ENCODE measurements at places on chromosomes 5 and 9. TPM values are rescaled to one million over a fixed set of nuclear protein-coding genes. Genes with fewer than 3 reads are reported as not detected.

- no peaks in the 10 kb centered on the region for H3K27me3 ChIP-seq
- H3K27ac ChIP-seq, result no peak overlapping the region
- peaks cover 2% of the 10 kb centered on the region for H3K36me3 ChIP-seq
- no peak overlapping the region for H3K4me3 ChIP-seq
- DNase-seq, result no peak
These were observed 51.7 kb downstream of the EXOSC2 start for GRCh38 chr9:130745210-130745800.

The TAF11L8 gene
- not detected for total RNA-seq

GRCh38 chr5:129172580-129172979, 78.0 kb downstream of the ISOC1 start:
- no peaks in the 10 kb centered on the region for H3K36me3 ChIP-seq
- H3K27me3 ChIP-seq, result no peaks in the 10 kb centered on the region

The GPR150 gene
- total RNA-seq, result 0.28 TPM

DNA sequence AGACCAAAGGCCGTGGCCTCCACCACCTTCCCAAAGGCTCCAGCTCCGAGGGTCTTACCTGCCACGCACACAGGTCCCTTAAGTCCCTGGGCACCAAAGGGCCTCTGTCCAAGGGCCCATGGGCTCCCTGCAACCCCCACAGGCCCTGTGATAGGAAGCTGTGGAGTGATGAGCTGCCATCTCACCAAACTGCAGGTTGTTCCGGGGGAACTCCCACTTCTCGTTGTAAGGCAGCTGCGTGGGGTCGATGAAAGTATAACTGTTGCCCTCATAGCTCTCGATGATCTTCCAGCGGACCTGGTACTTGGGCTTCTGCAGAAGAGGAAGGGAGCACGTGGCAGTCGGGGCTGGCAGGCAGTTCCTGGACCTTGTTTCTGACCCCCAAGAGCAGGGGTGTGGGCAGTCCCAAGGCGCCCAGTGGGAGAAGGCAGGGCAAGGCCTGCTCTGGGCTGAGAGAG, 24.8 kb downstream of the CSF1R start:
- peaks cover 24% of the 10 kb centered on the region for H3K4me1 ChIP-seq
- H3K27ac ChIP-seq, result no peak overlapping the region
- H3K4me3 ChIP-seq, result no peak overlapping the region
- DNase-seq, result no peak

DNA sequence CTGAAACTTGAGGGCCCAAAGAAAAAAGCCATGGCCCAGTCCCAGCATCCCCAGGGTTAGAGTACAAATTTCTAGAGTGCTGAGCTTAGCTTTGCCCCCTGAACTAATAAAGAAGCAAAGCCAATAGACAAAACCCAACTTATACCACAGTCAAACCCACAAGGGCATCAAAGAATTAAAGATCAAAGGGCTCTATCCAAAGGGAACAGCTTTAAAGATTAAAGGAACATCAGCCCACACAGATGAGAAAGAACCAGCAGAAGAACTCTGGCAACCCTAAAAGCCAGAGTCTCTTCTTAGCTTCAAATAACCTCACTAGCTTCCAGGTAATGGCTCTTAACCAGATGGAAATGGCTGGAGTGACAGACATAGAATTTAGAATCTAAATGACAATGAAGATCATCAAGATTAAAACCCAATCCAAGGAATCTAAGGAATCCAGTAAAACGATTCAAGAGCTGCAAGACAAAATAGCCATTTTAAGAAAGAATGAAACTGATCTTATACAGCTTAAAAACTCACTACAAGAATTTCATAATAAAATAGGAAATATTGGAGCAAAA, 93.9 kb downstream of the YIPF5 start:
- no peak for DNase-seq
- H3K4me1 ChIP-seq, result no peaks in the 10 kb centered on the region
- H3K36me3 ChIP-seq, result no peaks in the 10 kb centered on the region
- no peak overlapping the region for H3K4me3 ChIP-seq

The PRUNE2 gene
- total RNA-seq, result 1.3 TPM

DNA sequence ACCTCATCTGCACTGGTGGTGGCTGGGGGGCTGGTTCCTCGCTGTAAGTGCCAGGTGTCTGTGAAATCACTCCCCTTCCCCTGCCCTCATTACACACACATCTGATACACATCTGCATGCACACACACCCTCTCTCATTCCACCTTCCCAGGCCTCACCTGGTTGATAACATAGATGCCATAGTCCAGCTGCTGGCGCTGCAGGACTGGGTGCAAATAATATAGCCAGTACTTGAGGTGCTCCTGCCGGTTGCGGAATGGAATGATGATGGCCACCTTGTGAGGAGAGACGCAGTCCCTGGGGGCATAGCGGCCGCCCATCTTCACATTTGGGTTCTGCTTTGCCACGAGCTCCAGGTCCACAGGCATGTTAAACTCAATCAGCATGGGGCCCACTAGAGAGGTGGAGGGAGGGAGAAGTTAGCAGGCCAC, 32.1 kb downstream of the B4GALT1 start:
- DNase-seq, result no peak
- peaks cover 67% of the 10 kb centered on the region for H3K4me1 ChIP-seq
- H3K27ac ChIP-seq, result no peak overlapping the region
- peaks cover 18% of the 10 kb centered on the region for H3K36me3 ChIP-seq

DNA sequence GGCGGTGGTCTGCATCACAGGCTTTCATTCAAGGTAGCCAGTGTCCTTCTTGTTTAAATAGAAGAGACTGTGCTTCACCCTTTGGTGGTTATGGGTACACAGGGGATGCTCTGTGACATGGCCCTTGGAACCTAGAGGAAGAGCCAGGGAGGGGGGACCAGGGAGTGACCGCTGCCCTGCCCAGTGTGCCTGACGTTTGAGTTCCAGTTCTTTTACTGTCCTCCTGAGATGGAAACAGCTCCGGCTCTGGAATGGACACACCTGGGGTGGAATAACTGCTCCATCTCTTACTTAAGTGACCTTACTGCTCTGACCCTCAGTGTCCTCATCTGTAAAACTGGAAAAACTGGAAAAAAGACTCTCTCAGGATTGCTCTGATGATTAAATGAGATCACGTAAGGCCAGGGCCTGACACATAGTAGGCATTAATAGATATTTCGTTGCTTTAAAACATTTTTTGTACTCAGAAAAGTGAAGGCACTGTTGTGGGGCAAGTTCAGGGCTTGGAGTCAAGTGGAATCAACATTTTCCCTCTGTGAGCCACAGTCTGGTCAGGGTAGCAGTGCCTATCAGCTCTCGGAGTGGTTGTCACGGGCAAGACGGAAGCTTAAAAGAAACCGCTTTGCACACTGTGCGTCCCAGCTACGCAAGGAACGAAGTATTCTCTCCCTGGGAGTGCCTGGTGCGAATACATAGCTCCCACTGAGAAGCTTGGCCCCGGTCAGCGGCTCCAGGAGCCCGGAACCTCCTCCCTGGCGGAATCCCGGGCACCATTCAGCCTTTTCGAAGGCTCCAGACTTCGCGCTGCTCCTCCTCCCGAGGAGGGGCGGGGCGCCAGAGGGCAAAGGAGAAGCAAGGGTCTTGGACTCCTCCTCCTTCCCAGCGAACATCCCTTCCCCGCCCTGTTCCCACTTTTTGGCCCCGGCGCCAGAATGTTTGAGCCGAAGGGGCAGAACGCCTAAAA, 5.8 kb downstream of the POU4F3 start:
- peak overlapping the region; percentile 14 for H3K4me3 ChIP-seq
- H3K4me1 ChIP-seq, result peaks cover 13% of the 10 kb centered on the region
- H3K27me3 ChIP-seq, result peaks cover 84% of the 10 kb centered on the region
- DNase-seq, result no peak
- peaks cover 3% of the 10 kb centered on the region for H3K36me3 ChIP-seq

DNA sequence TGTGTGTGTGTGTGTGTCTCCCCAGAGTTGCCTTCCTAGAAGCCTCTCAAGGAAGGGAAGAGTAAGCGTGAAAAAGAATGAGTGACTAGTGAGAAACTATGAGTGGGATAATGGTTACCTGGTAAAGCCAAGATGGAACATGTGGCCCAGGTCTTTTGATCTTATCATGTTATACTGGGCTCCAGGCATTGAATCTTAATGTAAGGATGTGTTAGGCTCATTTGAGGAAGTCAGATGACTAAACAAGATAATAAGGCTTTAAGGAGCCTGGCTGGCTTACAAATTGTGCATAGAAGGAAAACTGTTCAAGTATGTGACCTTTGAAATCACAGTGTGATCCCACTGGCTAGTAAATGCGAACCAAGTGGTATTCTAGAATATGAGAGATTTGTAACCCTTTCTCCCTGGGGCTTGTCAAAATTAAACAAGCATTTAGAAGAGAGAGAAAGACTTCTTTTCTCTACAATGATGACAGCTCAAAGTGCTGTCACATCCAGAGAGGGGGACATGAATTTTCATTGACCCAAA, 29.9 kb upstream of the HMHB1 start:
- no peak overlapping the region for H3K27ac ChIP-seq

The ELP1 gene
- 26.1 TPM for total RNA-seq

DNA sequence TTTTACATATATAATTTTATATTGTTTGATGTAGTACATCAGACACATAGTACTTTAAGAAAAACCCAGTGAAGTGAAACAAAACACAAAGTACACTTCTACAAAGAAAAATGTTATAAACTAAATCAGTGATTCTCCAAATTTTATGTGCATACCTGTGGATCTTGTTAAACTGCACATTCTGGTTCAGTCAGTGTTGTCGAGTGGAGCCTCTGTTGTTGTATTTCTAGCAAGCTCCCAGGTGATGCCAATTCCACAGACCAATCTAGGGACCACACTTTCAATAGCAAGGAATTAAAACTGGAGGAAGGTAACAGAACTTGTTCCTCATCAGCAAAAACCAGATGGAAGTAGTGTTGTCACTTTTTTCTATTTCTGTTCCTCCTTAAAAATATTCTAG, 183.8 kb upstream of the CD180 start:
- no peaks in the 10 kb centered on the region for H3K4me1 ChIP-seq
- H3K27ac ChIP-seq, result no peak overlapping the region
- H3K27me3 ChIP-seq, result peaks cover 19% of the 10 kb centered on the region
- DNase-seq, result no peak
- no peaks in the 10 kb centered on the region for H3K36me3 ChIP-seq
- no peak overlapping the region for H3K4me3 ChIP-seq

The ACTBL2 gene
- not detected for total RNA-seq

The DDX4 gene
- total RNA-seq, result 0.12 TPM

The PCDHAC1 gene
- not detected for total RNA-seq

DNA sequence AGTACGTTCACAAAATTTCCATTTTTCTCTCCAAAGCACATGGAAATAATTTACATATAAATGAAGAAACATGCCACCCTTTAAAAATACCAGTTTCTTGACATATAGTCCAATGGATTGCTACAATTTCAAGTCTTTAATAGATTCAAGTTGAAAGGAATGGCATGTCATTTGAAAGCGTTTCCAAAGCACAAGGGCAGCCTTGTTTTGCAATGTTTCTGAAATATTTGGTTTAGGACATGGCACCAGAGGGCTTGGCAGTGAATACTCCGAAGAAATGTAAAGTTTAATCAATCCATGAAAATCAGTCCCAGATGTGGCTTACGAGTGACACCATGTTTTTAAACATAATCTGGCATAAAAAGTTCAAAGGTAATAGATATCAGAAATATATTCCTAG, 333.7 kb downstream of the PDE4D start:
- no peak for DNase-seq
- no peaks in the 10 kb centered on the region for H3K36me3 ChIP-seq
- no peaks in the 10 kb centered on the region for H3K4me1 ChIP-seq
- no peak overlapping the region for H3K27ac ChIP-seq
- H3K27me3 ChIP-seq, result no peaks in the 10 kb centered on the region

- peaks cover 69% of the 10 kb centered on the region for H3K4me1 ChIP-seq
- H3K36me3 ChIP-seq, result peaks cover 43% of the 10 kb centered on the region
- H3K4me3 ChIP-seq, result peak overlapping the region; percentile 57
- no peaks in the 10 kb centered on the region for H3K27me3 ChIP-seq
- peak overlapping the region; percentile 99 for H3K27ac ChIP-seq
- DNase-seq, result peak; percentile 91
These were observed 12.0 kb upstream of the TGFBR1 start for GRCh38 chr9:99092643-99093491.

The SEPTIN8 gene
- 43.7 TPM for total RNA-seq

DNA sequence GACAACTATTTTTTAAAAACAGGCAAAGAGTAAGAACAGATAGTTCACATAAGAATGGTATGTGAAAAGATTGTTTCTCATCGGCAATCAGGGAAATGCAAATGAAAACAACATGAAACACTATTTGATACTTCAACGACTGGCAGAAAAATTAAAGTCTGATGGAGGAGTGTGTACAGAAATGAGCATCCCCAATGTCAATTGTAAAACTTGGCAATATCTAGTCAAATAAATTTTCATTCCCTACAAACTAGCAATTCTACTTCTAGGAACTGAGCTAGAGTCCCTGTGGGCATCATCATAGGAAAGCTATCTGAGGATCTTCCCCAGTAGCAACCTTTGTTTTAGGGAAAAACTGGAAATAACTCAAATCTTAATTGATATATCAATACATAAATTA, 29.0 kb upstream of the MAP3K1 start:
- no peaks in the 10 kb centered on the region for H3K36me3 ChIP-seq
- no peak overlapping the region for H3K27ac ChIP-seq
- H3K4me1 ChIP-seq, result peaks cover under 1% of the 10 kb centered on the region
- no peak overlapping the region for H3K4me3 ChIP-seq

- H3K36me3 ChIP-seq, result no peaks in the 10 kb centered on the region
- no peak overlapping the region for H3K4me3 ChIP-seq
- H3K27ac ChIP-seq, result no peak overlapping the region
- no peak for DNase-seq
- no peaks in the 10 kb centered on the region for H3K4me1 ChIP-seq
These were observed 258.3 kb upstream of the VLDLR start for GRCh38 chr9:2363138-2363745.

DNA sequence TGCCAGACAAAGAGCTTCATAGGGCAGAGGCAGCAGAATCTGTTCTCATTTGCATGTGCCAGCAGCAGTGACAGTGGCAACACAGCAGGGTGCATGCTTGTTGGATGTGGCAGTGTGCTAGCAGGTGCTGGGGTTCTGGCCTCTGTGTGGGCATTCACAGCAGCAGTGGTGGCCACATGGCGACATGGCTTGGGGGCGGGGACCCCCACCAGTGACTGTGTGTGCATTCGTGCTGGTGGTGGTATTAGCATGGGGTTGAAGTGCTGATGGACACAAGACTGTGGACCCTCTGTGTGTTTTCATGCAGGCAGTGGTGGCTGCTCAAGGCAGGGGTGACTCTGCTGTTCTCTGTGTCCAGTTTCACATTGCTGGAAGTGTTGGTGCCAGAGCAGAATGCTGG, 183.2 kb upstream of the PDE4D start:
- no peaks in the 10 kb centered on the region for H3K4me1 ChIP-seq
- no peak for DNase-seq
- no peaks in the 10 kb centered on the region for H3K27me3 ChIP-seq
- no peaks in the 10 kb centered on the region for H3K36me3 ChIP-seq

DNA sequence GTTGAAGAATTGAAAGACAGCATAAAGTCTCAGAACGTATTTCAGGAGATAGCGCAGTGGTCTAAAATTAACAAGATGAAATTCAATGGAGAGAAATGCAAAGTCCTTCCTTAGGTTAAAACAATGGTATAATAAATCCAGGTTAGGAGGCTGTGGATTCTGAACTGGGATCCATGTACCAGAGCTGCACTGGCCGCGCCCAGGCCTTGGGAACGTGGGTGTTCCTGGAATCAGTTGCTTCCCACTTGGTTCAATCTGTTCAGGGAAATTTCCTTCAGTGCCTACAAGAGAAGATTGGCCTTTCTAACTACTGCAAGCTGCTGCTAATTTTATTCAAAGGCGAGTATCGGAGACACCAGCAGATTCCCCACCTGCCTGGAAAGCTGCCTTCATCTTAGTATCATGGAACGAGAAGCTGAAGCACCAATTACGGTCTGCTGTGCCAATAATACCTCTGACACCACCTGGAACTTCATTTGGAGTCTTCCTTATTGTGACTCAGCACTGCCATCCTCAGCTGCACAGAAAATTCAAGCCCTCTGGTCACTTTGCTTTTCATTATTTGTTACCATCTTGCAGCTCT, 14.3 kb upstream of the CTNND2 start:
- no peak for DNase-seq
- no peak overlapping the region for H3K4me3 ChIP-seq
- no peaks in the 10 kb centered on the region for H3K27me3 ChIP-seq
